ENCODE measurements at places on chromosomes 3 and 15.

DNA sequence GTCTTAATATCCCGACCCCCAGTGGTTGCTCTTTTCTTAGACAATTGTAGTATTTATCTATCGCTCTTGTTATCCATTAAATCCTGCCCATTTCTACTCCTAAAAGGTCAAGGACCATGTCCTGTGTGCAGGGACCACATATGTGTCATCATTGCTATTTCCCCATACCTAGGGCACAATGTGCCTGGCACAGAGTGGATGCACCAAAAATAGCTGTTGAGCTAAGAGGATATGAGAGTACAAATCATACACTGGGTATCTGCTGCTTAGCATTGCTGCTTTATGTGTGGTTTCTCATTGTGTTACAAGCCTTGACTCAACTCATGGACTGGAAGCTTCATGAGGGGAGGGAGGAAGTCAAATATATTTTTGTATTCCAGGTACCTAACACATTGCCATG is 3.4 kb upstream of the MITF start:
- no peak for DNase-seq

GRCh38 chr15:93861413-93861812 is 369.9 kb upstream of the MCTP2 start:
- DNase-seq = no peak

DNA sequence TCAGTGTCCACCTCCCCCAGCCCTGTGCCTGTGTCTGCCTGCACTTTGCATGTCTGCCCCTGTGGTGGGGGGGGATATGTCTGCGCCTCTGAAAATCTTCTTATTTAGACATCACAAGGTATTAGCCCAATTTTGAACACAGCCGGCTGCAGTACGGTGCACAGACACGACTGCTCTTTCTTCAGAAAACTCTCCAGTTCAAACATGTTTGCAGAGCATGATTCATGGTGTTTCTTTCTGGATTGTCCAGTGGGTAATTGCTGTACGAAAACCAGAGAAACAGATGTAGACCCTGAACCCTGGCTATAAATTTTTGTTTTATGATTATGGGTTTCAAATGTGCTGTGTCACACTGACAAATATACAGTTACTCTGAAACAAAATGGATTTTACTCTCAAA is 3.4 kb upstream of the RARB start:
- no peak for DNase-seq

DNA sequence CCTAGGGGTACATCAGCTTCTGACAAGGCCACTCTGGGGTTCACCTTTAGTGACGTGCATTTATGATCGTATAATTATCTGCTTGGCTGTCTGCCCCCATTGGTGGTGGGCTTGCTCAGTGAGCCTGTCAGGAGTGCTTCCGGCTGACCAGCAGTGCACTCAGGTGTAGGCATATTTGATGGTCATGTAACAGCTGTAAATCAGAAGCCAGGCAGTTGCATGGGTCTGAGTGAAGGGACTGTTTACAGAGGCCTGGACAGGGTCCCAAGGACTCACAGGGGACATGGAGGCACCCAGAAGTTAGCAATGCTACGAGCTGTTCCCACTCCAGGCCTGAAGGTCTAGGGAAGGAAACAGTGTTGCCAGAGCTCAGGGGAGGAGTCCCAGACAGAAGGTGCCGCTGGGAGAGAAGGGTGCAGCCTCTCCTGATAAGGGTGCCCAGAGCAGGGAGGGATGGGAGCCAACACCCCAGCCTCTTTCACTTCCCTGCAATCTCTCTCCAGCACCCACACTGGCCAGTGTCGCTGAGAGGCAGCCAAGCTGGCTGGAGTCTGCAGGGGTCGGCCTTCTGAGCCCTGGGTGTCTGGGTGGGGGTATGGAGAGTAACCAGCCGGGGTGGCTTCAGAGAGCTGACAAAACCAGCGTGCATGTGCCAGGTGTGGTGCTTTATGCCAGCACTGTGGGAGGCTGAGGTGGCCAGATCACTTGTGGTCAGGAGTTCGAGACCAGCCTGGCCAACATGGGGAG is 61.3 kb upstream of the PRR23E start:
- no peak for DNase-seq

GRCh38 chr3:120673116-120673515 is 8.9 kb downstream of the HGD start:
- DNase-seq = peak; percentile 34

DNA sequence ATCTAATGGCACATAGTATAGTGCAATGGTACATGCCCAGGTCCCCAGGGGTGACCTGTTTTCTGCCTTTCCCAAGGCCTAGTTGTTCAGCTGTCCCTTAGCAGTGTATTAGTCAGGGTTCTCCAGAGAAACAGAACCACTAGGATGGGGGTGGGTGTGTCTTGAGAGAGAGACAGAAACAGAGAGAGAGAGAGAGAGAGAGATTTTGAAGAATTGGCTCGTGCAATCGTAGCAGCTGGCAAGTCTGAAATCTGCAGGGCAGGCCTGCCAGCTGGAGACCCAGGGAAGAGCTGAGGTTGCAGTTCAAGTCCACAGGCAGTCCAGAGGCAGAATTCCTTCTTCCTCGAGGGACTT is 90.6 kb upstream of the RNF7 start:
- DNase-seq = no peak

GRCh38 chr3:197256836-197257444 is 41.5 kb downstream of the DLG1 start:
- DNase-seq = peak; percentile 52

DNA sequence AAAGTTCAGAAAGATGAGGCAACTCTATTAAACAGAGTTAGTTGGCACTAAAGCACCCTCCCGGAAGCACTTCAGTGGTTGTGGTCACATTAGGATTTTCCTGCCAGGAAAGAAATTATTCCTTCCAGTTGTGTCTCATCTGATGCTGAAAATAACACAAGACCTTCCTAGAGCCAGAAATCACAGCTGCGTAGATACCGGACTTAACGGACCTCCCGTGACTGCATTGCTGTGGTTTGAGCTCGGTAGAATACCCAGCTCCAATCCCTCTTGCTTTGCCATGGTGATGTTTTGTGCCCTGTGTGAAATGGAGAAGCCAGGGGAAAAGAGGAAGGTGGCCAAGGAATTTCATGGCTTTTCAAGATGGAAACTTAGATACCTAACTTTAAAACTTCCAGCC is 215.0 kb upstream of the IGF1R start:
- no peak for DNase-seq

- no peak for DNase-seq
Measured at GRCh38 chr3:165983284-165983683, 146.1 kb upstream of the BCHE start.

Data from putamen (tissue), 1 donor.